Neuronal stem cell (in vitro differentiated cells): ENCODE measurements at places on chromosomes 7 and 10.

- no peak for DNase-seq
Observed at GRCh38 chr7:144137501-144137900, 14.5 kb downstream of the OR2A14 start.

DNA sequence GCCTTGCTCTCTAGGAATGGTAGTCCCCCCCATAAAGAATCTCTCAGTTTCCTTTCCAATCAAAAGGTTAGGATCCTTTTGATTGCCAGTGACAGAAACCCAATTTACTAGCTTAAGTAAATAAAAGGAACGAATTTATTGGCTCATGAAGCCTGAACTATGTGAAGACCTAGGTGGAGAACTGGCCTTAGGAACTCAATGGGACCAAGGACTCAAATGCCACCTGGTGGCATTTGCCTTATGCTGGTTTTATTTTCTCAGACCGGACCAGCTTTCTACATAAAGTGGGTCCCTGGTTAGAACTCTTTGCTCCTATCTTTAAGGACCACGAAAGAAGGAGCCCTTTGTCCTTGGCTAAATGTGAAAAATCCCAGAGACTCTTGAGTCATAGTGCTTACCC, 25.4 kb downstream of the CFTR start:
- DNase-seq = no peak

- DNase-seq = no peak
Observed at GRCh38 chr7:108026647-108027046, 23.7 kb upstream of the LAMB1 start.

GRCh38 chr7:46572691-46573090, 651.6 kb upstream of the IGFBP3 start:
- DNase-seq = no peak

DNA sequence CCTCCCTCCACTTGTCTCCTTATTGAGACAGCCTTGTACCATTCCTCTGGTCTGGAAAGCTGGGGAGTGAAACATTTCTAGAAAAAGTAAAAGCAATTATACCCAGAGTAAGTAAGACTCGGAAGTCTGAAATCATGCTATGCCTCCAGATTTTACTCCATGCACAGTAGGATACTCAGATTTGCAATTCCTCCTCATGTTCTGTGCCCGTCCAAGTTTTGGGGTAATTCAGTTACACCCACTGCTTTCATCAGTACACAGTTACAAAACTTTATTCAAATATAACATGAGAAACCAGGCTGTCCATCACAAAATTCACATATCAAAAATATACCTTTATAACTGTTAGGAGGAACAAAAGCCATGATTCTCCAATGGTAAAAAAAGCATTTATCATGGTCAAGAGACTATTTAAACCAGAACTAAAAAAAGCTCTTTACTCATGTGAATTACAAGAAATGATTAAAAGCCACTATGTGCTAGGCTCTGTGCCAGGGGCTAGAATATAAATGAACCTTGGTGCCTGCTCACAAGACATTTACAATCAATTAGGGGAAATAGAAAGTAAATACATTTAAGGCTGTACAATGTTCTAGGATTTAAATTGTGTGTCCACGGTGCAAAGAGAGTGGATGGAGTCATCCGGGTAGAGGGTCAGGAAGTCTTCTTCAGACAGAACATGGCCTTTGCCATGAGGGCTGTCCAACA, 320.2 kb downstream of the ELMO1 start:
- DNase-seq = no peak

DNA sequence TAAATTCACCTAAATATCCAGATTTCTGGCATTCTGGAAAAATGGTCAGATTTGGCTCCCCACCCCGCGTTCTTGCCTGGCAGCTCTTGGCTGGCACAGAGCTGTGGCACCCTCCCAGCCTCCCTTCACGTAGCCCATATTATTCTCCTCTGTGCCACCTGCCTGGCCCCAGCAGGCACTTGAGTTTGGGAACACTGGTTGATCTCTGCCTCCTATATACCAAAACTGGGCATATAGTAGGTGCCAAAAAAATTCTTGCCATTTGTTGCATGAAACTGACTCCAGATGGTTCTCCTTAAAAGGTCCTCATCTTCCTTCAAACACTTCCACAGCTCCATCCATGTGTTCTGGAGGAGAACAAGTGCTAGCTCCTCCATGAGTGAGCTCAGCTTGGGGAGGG, 167.0 kb downstream of the RPS24 start:
- DNase-seq = no peak

GRCh38 chr10:44356139-44357022, 28.5 kb downstream of the CXCL12 start:
- DNase-seq = no peak

GRCh38 chr7:95373323-95373722, 22.9 kb downstream of the PON3 start:
- DNase-seq = no peak

GRCh38 chr10:118979661-118980060, 49.9 kb upstream of the NANOS1 start:
- DNase-seq = no peak
